ENCODE measurements at places on chromosomes 2 and 18.

DNA sequence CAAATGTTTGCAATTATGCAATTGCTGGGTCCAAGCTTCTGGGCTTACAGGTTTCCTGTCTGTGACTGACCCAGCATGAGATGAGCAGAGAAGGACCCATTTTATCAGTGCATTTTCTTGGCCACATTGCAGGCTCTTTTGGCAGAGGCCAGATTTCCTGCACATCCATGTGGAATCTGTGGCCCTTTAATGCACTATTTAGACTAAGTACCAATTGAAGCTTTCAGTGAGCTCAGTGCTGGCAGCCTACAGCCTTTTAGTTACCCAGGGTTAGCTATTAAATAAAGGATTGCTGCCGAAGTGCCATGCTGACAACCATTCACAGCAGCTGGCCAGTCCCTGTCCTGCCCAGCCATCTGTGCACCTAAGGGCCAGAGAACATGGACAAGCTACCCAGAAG lies 165.0 kb downstream of the ANKRD30B start:
- DNase-seq, result no peak

DNA sequence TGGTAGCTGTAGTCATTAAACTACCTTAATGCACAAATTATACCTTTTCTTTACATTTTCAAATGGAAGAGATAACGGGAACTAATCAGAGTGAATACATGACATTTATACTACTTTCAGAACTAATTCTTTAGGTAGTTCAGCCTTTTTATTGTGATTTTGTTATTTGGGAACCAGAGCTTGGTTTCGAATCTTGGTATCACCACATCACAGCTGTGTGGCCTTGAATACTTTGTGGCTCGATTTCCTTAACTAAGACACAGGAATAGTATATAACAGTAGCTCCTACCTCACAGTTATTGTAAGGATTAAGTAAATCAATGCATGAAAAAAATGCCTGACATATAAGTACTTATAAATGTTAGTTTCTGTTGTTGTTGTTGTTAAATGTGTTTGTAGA lies 240.0 kb downstream of the WDR7 start:
- DNase-seq, result peak; percentile 16

DNA sequence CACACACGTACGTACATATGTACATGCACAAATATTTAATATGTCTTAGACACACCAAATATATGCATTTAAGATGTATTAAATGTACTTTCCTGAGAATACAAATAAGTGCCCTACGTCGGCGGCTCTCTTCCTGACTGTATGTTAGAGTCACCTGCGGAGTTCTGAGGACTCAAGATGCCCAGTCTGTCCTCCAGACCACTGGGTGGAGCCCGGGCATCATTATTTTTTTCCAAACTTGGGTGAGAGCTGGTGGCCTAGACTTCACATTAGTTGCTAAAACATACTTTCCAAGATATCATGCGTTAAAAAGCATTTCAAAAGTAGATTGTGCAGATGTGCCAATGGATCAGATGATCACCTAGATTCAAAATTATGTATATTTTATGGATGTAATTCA lies 2.9 kb downstream of the IL18R1 start:
- DNase-seq, result no peak

DNA sequence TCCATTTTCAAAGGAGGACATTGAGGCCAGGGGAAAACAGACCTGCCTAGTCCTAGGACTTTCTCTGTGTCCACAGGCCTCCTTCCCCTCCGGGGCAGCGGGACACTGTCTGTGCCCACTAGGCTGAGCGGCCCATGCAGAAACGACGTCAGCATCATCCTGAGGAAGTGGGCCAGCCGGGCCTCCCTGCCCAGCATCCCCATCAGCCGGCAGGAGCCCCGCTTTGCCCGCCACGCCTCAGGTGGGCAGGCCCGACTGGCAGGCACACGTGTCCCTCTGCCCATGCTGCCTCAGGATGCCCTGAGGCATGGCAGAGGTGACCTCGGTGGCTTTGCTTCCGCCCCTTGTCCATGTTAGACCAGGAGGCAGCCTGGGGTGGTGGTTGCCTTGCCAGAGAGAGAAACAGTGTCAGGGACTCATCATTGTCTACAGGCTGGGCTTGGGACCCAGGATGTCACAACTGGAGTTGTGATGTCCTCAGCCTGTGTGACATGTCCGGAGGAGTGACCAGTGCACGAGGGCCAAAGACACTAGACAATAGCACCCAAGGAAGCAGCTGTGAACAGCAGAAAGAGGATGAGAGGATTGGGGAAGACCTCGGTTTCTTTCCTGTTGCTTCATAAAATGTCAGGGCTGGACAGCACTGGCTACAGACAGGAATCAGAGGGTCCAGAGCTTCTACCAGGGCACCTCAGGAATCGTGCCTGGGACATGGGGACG lies 36.8 kb downstream of the TOGARAM2 start:
- no peak for DNase-seq

GRCh38 chr18:79625195-79625923 lies 54.2 kb upstream of the CTDP1 start:
- DNase-seq, result peak; percentile 46

- no peak for DNase-seq
These were observed 190.1 kb downstream of the NDUFA10 start for GRCh38 chr2:239835056-239835455.

- no peak for DNase-seq
These were observed 184.5 kb upstream of the LRP1B start for GRCh38 chr2:142315346-142315745.

- DNase-seq, result no peak
These were observed 266.2 kb downstream of the ZEB2 start for GRCh38 chr2:144253743-144254142.

GRCh38 chr2:241850544-241851324 lies 8.0 kb downstream of the PDCD1 start:
- no peak for DNase-seq

DNA sequence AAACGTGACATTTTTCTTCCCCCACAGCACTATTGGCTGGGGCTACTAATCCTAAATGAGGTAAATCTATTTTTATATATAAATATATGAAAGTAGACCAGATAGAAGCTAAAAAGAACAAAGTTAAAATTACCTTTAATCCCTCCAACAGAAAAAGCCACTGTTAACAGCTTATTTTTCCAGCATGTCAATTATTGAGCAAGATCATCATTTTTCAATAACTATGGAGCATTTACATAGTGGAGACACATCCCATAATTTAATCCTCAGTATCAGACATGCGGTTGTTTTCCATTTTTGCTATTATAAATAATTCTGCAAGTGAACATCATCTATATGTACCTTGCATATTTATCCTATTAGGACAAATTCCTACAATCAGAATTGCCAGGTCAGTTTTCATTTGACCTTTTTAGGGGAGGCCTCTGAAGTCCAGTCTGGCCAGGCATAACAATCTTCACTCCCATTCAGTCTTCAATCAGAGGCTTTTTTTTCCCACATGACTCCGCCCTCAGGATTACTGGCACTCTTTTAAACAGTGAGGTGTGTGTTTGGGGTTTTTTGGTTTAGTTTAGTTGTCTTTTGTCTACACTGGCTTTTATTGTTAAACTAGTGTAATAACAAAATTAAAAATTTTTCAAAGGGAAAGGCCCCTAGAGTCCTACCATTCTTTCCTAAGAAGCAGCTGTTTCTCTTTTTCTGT lies 29.2 kb downstream of the SMARCAL1 start:
- DNase-seq, result no peak

DNA sequence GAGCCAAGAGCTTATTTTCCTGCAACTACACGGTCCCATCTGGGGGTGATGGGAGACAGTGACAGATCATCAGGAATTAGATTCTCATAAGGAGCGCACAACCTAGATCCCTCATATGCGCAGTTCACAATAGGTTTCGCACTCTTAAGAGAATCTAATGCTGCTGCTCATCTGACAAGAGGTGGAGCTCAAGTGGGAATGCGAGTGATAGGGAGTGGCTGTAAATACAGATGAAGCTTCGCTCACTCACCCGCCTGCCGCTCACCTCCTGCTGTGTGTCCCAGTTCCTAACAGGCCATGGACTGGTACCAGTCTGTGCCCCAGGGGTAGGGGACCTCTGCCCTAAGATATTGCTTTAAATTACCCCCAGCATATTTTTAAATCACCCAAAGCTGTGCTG lies 10.8 kb downstream of the LRRFIP1 start:
- DNase-seq, result no peak

DNA sequence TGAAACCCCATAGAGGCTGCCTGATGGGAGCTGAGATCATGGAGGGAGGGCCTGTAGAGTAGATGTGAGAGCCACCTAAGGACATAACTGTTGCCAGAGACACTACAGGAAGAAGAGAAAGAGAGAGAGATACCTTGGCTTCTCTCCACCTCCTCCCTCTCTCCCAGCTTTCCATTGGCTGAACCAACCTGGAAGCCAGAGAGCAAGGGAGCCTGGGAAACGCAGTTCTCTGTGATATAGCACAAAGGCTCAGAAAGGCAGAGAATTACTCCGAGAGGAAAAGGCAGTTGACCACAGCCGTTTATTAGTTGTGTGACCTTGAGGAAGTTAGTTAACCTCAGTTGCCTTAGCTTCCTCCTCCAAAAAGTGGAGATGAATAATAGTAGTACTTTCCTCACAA lies 37.7 kb upstream of the MAT2A start:
- DNase-seq, result peak; percentile 23

GRCh38 chr18:47826157-47827074 lies 104.0 kb downstream of the SMAD2 start:
- DNase-seq, result no peak

All from endothelial cell of umbilical vein (primary cell).